ENCODE measurements at places on chromosomes 1 and 21.

GRCh38 chr1:6967431-6968111 is 182.3 kb downstream of the CAMTA1 start:
- DNase-seq, result peak; percentile 43

DNA sequence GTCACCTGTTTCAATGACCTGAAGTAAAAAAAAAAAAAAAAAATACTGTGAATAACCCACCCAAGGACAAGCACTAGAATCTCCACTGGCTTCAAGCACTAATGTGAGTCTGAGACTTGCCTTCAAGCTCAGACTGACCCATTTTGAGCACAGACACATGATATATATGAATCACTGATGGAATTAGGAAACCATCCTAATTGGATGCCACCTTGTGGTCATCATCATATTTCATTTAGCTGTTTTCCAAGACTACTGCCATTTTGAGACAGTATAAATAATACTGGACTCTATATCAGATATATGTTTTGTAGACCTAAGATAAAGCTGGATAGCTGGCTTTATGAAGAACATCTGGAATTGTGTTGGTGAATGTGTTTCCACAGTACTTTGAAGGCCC is 1232.0 kb downstream of the KCNT2 start:
- DNase-seq, result no peak

DNA sequence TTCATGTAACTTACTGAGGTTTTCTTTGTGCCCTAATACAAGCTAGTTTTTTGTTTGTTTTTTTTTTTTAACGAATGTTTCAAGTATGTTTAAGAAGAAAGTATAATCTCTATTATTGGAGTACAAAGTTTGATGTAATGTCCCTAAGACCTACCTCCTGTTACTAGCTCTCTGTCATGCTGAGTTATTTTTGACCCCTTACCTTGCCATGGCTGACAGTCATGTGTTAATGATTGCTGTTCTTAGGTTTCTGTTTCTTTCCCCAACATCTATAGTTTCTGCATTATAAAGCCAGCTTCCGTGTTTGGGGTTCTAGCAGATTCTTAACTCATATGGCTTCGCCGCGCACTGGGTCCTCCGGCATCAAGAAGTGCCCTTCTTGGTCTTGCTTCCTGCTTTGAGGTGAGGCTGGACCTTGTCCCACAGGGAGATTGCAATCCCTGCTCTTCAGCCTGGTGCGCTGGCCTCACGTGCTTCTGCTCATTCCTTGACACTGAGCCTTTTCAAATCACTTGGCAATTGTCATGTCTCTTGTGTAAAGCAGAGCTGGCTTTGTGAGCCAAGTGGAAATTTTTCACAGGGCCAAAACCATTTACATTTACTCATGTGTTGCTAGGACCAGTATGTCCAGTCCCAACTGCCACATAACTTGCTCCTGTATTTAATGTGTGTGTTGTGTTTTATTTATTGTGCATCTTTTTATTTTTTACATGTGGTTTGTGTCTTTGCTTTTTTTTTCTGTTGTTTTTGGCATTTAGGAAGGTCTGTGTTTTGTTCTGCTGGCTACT is 135.0 kb upstream of the COL6A1 start:
- DNase-seq, result peak; percentile 78

GRCh38 chr21:42302076-42302650 is 13.0 kb downstream of the TFF3 start:
- DNase-seq, result no peak

DNA sequence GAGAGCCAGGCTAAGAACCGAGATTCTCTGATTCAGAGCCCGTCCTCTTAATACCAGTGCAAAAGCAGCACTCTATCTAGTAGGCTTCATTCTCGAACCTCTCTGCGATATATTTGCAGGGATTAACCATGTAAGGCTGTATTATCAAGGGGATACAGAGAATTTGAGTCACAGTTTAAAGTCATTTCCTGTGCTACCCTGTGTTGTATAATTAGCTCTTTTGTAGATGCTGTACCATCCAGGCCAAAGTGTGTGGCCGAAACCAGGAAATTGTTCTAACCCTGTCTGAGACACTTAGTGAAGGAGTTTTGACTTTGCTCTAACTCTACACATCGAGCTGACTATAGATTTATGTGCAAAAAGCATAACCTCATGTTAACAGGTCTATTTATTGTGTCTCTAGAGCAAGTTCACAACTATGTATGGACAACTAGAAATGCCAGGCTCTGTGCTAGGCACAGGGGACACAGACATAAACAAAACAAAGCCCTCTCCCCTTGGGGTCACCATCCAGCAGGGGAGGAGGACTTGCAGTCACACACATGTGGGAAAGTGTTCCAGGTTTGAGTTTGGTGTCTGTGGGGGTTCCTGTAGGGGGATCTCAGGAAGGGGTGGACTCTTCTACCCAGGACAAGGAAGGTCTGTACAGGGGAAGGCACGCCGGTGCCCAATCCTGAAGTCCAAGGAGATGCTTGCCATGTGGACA is 182.2 kb downstream of the DHRS3 start:
- DNase-seq, result no peak

- no peak for DNase-seq
These were observed 20.9 kb downstream of the SKI start for GRCh38 chr1:2248854-2249558.

GRCh38 chr1:236978740-236979139 is 25.5 kb downstream of the MT1HL1 start:
- DNase-seq, result peak; percentile 71

- no peak for DNase-seq
These were observed 534.0 kb downstream of the KIF26B start for GRCh38 chr1:245688536-245689453.

GRCh38 chr1:1425426-1425752 is 4.3 kb upstream of the ANKRD65 start:
- no peak for DNase-seq

GRCh38 chr1:51957618-51958017 is 32.9 kb downstream of the RAB3B start:
- DNase-seq, result no peak

DNA sequence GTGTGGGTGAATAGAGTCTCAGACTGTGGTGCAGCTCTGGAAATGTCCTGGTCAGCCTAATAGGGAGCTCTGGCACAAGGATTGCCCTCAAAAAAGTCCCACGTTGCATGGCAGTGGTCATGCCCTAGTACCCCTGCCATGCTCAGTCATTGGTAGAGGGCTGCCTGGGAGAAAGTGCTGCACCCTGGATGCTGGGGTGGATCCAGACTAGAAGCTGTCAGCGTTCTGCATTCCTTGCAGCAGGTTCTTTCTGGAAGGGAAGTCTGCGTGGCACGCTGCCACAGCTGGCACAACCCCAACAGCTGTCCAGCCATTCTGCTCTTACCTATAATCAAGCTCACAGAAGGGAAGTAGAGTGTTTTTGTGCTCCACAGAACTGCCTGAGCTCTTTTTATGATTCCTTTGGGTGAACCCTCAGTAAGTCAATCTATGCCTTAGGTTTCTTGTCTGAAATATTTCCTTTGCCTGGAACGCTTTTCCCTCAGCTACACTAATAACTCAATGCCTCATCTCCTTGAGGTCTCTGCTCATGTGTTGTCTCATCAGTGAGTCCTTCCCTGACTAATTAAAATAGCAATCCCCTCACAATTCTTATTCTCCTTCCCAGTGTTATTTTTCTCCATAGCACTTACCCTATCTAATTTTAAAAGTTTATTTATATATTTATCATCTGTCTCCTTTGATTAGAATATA is 61.5 kb upstream of the JAK1 start:
- no peak for DNase-seq

GRCh38 chr1:115678141-115678540 is 36.4 kb downstream of the VANGL1 start:
- DNase-seq, result no peak

DNA sequence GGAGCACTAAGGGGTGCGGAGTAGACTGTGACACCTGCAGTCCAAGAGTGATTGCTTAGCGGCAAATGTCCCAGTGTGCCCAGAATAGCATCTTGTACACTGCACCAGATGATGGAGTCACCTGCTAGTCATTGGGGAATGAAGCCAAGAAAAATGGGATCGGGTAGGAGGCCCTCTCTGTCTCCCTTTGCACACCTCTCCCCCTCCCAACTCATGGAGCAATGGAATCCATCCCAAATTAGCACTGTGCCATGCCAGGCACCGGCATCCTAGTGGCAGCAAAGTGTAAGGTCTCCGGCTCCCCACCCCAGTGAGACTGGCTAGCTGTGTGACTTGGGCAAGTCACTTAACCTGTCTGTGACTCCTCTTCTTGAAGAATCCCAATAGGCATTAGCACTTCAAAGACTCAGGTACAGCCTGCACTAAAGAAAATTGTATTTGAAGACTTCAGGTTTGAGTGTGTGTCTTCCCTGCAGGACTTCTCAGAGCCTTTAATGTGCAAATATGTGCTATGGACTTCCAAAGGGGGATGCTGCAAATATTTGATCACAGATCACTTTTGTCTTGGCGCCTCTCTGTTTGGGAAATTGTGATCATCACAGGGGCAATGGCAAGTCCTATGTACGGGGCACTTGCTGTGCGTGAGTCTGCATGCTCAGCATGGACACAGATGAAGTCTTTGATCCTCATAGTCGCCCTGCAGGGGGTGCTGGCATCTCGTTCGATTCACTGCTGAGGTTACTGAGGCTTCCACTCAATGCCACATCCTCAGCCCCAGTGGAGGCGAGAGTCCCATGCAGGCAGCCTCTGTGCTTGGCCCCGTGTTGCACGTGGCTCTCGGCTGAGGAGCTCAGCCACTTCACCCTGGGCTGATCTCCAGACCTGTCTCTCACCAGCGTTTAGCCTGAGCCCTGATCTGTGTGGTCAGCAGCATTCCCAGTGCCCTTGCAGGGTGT is 272.9 kb upstream of the C1orf174 start:
- DNase-seq, result no peak

DNA sequence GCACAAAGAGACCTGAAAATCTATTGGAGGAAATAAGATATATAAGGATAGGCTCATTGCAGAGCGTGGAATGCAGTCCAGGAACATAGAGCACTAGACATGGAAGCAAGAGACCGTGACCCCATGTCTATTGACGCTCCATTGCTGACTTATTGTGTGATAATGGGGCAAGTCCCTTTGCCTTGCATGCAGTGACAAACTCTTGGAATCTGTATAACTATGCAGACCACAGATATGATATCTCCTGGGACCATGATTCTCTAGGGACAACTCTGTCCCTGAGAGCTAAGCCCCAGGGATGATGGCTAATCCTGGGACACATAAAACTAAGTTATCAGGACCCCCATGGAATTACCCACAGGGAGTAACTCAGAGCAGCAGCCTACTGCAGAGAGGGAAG is 73.1 kb upstream of the PRDX6 start:
- DNase-seq, result no peak

DNA sequence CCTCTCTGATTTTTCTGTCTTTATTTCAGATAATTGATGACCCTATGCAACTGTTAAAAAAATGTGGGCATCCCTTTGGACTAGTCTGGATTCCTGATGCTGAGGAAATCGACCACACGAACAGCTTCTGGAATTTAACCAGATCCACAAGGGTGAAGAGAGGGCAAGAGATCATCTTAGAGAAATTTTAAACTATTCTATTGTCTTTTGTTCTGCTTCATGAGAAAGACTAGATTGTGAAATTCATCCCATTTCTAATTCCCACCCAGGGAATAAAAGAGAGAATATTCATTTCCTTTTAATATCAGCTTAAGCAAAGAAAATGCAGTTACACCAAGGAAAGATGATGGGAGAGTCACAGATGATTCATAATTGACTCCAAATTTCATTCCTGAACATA is 71.8 kb downstream of the DUSP10 start:
- peak; percentile 55 for DNase-seq

DNA sequence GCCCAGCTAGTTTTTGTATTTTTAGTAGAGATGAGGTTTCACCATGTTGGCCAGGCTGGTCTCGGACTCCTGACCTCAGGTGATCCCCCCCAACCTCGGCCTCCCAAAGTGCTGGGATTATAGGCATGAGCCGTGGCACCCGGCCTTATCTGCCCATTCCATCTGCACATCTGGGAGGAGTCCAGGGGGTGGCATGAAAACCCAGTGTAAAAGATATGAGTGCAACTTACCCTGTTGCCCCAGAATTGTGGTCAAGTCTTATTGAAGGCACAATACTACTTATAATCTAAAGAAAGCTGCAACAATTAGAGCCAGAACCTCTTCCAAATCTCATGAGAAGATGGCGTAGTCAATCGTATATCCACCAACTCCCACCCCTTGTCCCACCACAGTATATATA is 18.4 kb downstream of the CTXND2 start:
- no peak for DNase-seq

- no peak for DNase-seq
These were observed 43.5 kb downstream of the SNX27 start for GRCh38 chr1:151655371-151655770.

DNA sequence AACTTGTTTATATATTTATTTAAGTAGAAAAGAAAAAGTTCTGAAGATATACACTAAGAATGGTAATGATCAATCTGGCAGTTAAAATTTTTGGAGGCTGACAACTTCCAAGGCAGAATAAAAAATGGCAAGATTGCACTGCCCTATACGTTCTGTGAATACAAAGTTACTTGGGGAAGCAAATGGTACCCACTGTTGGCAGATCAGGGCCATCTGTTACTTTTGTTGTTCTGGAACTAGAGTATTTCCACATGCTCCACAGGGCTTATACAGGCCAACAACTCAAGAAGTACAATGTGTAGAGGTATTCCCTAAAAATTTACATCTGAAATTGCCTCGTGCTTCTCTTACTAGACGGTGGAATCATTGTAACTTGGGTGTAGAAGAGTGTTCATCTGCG is 53.2 kb downstream of the AHCTF1 start:
- no peak for DNase-seq

DNA sequence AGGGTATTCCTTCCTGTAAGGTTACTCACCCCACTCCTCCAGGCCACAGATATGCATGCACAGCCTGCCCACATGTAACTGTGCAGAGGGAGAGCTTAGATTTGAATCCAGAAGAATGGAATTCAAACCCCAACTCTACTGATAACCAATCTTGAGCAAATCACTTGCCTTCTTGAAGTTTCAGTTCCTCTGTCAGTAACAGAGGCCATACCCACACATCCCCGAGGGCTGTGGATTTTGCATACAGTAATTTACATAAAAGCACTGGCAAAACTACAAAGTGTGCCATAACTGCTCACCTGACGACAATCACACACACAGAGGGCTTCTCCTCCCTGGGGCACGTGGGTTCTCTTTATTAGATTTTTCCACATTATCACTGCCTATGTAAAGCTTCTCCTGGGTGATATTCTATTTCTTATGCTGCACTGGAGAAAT is 18.6 kb downstream of the CD247 start:
- DNase-seq, result no peak

DNA sequence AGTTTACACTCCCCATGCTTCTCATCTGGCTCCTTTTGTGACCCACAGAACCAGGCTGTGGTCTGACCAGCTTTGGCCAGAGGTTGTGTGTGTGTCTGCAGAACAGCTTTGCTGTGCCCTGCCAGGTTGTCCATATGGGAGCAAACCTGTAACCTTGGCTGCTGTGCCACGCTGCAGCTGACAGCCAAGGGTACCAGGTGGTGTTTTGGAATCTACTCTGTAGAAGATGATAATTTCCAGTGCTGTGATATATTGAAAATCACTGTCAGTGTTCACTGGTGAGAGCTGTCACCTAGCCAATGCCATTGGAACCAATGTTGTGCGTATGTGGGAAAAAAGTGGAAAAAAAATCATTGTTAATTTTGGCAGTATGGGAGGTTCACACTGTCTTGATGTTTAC is 18.2 kb downstream of the CENPF start:
- DNase-seq, result no peak
